T-helper 17 cell (primary cell): ENCODE measurements at places on chromosomes 12 and 14. TPM values are rescaled to one million over a fixed set of nuclear protein-coding genes. Genes with fewer than 3 reads are reported as not detected.
A peak's percentile ranks its signal among the peaks of the same experiment; 100 is the strongest.

DNA sequence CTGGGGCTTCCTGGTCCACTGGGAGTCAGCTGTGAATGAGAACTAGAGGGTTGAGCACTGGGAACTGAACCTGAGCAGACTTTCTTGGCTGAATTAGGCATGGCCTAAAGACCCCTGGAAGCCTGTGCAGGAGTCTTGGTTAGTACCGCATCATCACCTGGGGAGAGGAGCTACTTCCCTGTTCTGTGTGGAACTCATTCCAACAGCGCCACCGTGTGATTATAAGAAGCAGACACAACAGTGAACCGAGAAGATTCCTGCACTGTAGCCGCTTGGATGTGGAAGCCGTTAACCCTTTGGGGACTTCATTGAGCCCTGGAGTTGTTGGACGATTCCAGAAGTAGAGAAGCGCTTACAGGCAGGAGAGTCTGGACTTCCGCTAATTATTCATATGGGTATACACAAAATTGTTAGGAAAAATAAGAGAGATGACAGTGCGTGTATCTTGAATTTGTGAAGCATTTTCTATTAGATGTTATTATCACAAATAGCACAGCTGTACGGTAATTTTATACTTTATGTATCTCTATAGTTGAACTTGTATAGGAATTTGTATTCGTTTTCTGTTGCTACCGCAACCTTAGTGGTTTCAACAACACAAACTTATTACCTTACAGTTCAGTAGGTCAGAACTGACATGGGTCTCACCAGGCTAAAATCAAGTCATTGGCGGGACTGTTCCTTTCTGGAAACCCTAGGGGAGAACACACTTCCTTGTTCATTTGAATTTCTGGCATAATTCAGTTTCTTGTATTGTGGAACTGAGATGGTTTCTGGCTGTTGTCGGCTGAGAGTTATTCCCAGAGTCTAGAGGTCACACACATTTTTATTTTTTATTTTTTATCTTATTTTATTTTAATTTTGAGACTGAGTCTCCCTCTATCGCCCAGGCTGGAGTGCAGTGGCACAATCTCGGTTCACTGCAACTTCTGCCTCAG lies 100.7 kb downstream of the C2CD5 start:
- DNase-seq: peak; percentile 33

GRCh38 chr12:33514893-33515292 lies 75.3 kb upstream of the SYT10 start:
- no peak for DNase-seq

CTDSP2 gene
- total RNA-seq: 114 TPM

GRCh38 chr14:79967453-79967852 lies 243.9 kb downstream of the DIO2 start:
- DNase-seq: no peak

DNA sequence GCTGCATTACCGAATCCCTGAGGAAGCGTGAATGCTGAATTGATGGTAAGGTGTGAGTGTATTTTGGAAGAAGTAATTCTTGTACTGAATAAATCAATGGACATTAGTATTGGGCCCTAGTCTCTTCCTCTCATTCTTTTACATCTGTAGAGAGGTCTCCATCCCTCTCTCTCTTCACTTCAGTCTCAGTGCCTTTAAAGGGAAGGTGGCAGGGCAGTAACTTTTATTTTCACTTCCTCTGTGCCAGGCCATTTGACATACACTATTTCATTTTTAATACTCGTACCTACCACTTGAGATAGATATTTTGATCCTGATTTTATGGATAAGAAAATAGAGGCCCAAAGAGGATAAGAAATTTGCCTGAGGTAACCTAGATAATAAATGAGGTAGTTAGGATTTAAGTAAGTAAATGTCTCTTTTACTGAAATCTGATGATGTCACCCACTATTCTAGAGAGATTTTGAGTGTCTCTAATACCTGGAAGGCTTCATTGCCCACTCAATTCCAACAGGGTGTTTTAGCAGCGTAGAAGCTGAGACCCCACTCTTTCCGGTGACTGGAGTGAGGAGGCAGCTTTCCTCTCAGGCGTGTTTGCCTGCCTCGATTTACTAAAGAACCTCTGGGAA lies 177.9 kb upstream of the PRICKLE1 start:
- no peak for DNase-seq

SERPINA10 gene
- total RNA-seq: not detected

DNA sequence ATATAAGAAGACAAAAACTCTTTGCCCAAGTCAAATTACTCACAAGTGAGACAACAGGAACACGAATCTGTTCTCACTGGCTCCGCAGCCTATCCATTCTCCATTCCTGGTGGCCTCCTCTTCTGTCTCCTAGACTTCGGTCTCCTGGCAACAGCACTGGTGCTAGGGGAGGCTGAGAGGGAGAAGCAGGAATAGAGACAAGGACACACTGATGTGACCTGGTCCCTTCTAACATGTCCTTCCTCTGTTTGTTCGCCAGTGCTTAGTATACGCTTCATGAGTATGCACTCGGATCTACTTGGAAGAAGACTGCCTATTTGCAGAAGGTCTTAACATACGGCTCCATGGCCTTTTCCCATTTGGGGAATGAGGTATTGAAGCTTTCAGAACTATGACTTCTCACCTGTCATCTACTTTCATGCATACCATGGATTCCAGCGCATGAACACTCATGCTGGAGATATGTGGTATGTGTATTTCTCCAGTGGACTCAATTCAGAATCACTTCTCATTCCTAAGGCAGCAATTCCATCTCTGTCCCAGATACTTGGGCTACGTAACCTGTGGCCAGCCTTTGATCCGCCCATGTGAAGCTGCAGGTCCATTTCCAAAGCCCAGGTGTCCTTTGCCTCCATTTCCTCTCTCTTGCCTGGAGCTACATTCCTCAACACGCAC lies 33.9 kb downstream of the BHLHE41 start:
- no peak for DNase-seq

GRCh38 chr12:79522257-79522988 lies 168.3 kb downstream of the PAWR start:
- DNase-seq: no peak

ITGB7 gene
- 306 TPM for total RNA-seq

EPYC gene
- not detected for total RNA-seq

- DNase-seq: no peak
These were observed 18.6 kb upstream of the KRT7 start for GRCh38 chr12:52214421-52214802.

- DNase-seq: peak; percentile 58
These were observed 8.8 kb upstream of the GNPTAB start for GRCh38 chr12:101839324-101840283.

- DNase-seq: no peak
These were observed 134.2 kb downstream of the SMOC1 start for GRCh38 chr14:70013271-70013873.

DNA sequence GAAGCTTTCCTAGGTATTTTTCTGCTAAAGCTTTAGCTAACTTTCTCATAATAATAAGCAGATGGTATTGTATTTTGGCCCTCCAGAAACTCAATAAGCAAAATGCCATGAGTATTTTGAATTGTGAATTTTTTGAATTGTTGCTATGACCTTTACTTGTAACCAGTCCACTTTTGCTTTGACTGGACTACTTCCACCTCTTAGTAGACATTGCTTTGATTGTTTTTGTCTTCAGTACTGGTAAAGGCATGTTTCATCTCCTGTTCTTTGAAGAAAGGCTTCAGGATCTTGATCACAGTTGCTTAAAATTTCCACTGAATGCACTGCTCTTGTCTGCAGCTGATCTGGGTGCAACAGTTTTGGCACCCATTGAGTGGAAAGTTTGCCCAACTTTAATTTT lies 102.3 kb downstream of the TRMT5 start:
- DNase-seq: no peak

- no peak for DNase-seq
These were observed at the start of gene TMTC1 for GRCh38 chr12:29783773-29784666. Gene TMTC1 (minus strand): TSS chr12:29783942. CDS start chr12:29783751, 191 bp downstream.

SLC16A7 gene
- total RNA-seq: 37.8 TPM

GRCh38 chr14:64510825-64511671 lies 6.5 kb downstream of the ZBTB1 start:
- peak; percentile 44 for DNase-seq

KCNJ8 gene
- total RNA-seq: not detected

- no peak for DNase-seq
These were observed 404.7 kb downstream of the APAF1 start for GRCh38 chr12:99049774-99050173.

DNA sequence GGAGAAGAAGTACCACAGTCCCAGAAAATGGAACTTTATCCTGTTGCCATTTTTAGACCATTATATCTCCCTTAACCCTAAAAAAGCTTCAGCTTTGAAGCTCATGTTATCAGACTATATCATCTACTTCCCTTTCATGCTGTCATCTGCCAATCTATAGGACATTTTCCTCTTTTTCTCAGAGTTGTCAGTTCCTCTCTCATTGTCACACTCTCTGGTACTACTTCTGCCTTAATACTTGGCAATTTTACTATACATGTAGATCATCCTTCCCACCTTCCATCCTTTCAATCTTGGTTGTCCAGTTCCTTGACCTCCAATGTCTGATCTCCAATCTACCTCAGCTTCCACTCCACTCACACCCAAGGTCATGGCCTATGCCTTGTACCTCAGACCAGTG lies 57.4 kb downstream of the SLC15A5 start:
- DNase-seq: no peak

- DNase-seq: no peak
These were observed 45.7 kb upstream of the CPM start for GRCh38 chr12:68978678-68979077.

GRCh38 chr12:62123721-62124203 lies 136.4 kb upstream of the USP15 start:
- no peak for DNase-seq

AQP5 gene
- not detected for total RNA-seq

PPP4R4 gene
- total RNA-seq: 6.7 TPM

FGD4 gene
- total RNA-seq: 0.94 TPM

TEX52 gene
- total RNA-seq: not detected

- no peak for DNase-seq
These were observed 297.9 kb upstream of the AMIGO2 start for GRCh38 chr12:47377414-47378221.

RFX4 gene
- not detected for total RNA-seq

PLEK2 gene
- 1.7 TPM for total RNA-seq

TAS2R13 gene
- total RNA-seq: 1.2 TPM

DNA sequence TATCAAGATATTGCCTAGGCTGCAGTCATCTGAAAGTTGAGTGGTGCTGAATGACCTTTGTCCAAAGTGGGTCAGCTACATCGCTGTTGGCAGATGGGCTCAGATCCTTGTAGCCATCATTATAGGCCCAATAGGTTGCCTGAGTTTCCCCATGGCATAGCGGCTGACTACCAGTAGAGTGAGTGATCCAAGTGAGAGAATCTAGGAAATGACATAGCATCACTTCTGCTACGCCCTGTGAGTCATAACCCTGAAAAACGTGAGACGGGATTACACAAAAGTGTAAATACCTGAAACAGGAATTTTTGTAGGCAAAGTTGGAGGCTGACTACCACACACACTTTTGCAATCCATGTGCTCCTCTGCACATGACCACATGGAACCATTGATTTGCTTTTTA lies 273.3 kb downstream of the RPL10L start:
- no peak for DNase-seq
